Liver (tissue), 10 donors: ENCODE measurements at places on chromosomes 4 and X. TPM values are rescaled to one million over a fixed set of nuclear protein-coding genes. Genes with fewer than 3 reads are reported as not detected.

DNA sequence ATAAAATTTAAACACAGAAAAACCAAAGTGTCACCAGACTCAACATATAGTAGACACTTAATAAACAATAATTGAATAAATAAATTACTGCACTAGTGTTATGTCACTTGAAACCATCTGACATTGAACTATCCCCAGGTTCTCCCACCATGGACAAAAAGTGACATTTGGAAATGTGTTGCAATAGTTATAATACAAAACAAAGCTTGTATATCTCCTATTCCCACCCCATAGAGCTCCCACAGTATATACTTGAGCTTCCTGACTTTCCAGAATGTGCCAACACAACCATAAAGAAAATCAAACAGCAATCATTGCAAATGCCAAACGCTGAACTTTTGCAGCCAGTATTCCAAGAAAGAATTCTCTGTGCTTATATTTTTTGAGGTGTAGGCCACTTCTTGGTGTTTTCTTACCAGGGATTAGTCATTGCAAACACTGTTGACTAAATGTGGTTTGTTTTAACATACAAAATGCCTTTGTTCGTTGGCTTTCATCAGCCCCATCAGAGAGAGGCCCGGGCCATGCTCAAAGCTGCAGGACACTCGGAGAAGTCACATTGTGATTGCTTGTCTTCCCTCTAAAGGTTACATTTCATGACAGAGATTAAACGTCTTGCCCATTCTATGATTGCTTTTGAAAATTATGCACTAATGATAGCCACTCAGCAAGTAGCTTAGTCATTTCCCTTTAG lies 33.8 kb downstream of the PPARGC1A start:
- H3K27ac ChIP-seq = no peak overlapping the region
- H3K4me3 ChIP-seq = no peak overlapping the region
- H3K27me3 ChIP-seq = no peaks in the 10 kb centered on the region
- no peaks in the 10 kb centered on the region for H3K36me3 ChIP-seq
- peaks cover 4% of the 10 kb centered on the region for H3K4me1 ChIP-seq

- no peak overlapping the region for H3K27ac ChIP-seq
- no peaks in the 10 kb centered on the region for H3K4me1 ChIP-seq
- H3K36me3 ChIP-seq = no peaks in the 10 kb centered on the region
Measured at GRCh38 chrX:105765691-105766090, 56.6 kb upstream of the NRK start.

DNA sequence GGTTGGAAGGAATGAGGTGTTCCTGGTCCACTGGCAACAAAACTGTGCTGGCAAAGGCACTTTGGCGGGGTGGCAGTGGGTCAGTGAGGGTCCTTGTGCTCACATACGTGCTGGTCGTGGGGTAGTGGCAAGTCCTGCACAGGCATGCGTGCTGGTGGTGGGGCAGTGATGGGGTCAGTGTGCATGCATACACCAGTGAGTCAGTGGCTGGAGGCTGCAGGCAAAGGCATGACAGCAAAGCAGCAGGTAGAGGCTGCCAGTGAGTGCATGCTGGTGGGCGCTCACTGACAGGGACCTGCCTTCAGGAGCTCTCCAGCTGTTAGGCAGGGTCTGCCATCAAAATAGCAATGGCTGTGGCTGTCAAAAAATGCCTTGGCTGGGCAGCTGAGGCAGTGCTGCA lies 42.1 kb downstream of the TMPRSS11E start:
- H3K4me3 ChIP-seq = no peak overlapping the region
- H3K36me3 ChIP-seq = no peaks in the 10 kb centered on the region

DNA sequence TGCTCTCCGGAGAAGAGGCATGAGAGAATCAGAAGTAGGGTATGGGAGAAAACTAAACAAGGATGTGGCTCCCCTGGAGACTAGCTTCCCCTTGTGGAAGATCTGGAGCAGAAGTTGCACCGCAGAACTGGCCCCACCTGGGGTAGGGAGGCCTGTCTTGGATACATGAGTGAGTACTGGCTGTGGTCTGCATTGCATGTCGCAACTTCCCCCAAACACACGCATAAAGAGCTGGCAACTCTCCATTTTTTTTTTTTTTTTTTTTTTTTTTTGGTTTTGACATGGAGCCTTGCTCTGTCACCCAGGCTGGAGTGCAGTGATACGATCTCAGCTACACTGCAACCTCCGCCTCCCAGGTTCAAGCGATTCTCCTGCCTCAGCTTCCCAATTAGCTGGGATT lies 119.9 kb downstream of the EGF start:
- no peaks in the 10 kb centered on the region for H3K36me3 ChIP-seq
- no peak for DNase-seq
- H3K4me3 ChIP-seq = no peak overlapping the region
- no peaks in the 10 kb centered on the region for H3K4me1 ChIP-seq

GRCh38 chrX:153714256-153714655 lies 9.9 kb downstream of the BCAP31 start:
- no peaks in the 10 kb centered on the region for H3K4me1 ChIP-seq
- no peaks in the 10 kb centered on the region for H3K27me3 ChIP-seq
- H3K4me3 ChIP-seq = no peak overlapping the region
- H3K36me3 ChIP-seq = peaks cover 7% of the 10 kb centered on the region
- DNase-seq = no peak

DNA sequence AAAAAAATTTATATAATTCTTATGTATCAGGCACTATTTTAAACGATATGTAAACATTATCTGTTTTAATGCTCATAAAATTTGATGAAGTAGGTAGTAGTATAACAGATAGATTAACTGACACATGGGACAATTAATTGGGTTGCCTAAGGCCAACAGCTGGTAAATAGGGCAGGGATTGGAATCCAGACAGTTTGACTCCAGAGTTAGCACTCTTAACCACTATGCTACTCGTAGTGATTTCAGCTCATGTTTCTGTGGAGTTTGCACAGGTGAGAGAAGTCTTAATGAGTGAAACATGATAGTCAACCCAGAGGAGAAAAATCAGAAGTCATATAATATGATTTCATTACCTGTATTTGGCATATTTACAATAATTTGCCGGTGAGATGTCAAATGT lies 126.0 kb upstream of the WDFY3 start:
- no peak overlapping the region for H3K27ac ChIP-seq
- no peak for DNase-seq
- no peaks in the 10 kb centered on the region for H3K4me1 ChIP-seq

- no peak for DNase-seq
- H3K27me3 ChIP-seq = no peaks in the 10 kb centered on the region
- H3K4me3 ChIP-seq = no peak overlapping the region
Measured at GRCh38 chrX:154321152-154321551, 25.6 kb downstream of the TKTL1 start.

DNA sequence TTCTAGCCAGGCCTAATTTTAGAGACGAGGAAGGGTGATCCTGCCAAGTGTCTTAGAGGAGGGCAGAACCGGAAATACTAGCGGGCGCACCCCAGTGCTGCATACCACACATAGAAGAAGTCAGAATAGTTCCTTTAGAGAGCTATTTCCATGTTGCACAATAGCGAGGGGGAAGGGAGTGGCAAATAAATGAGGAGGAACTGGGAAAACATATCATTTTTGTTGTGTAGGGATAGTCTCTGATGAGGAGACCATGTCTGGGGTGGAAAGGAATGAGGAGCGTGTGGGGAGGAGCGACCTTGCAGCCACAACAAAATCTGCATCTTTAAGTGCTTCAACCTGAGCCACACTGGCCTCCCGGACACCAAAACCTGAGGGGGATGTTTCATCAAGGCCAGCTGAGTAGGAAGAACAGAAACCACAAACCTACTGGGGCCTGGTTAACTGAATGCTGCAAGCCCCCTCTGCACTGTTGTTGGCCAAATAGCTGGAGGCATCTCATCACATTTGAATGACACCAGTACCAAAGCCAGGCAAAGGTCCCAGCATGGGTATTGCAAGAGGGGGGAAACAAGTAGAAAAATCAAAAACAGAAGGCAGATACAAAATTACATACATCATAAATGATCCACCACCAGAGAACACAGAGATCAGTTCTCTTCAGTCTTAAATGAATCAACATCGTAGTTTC lies 26.7 kb upstream of the C1QTNF7 start:
- H3K36me3 ChIP-seq = no peaks in the 10 kb centered on the region
- no peak for DNase-seq
- H3K4me1 ChIP-seq = no peaks in the 10 kb centered on the region
- no peaks in the 10 kb centered on the region for H3K27me3 ChIP-seq

DNA sequence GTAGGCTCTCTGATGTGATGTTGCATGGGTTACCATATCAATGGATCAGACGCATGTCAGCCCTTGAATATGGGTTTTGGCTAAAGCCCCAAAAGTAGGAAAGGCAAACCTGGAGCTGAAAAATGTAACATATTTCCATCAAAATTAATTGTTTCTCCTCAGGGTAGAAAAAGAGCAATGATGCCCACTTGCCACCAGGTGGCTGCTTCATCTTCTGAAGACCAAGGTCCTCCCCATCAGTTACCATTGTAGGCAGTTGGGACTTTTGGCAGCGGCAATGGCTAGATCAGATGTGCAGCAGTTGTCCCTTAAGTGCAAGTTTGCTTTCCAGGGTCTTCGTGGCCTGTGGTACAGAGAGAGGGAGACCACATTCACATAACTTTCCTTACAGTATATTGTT lies 118.2 kb downstream of the NAF1 start:
- H3K27me3 ChIP-seq = no peaks in the 10 kb centered on the region
- no peaks in the 10 kb centered on the region for H3K4me1 ChIP-seq
- no peak for DNase-seq
- H3K27ac ChIP-seq = no peak overlapping the region
- H3K4me3 ChIP-seq = no peak overlapping the region

DNA sequence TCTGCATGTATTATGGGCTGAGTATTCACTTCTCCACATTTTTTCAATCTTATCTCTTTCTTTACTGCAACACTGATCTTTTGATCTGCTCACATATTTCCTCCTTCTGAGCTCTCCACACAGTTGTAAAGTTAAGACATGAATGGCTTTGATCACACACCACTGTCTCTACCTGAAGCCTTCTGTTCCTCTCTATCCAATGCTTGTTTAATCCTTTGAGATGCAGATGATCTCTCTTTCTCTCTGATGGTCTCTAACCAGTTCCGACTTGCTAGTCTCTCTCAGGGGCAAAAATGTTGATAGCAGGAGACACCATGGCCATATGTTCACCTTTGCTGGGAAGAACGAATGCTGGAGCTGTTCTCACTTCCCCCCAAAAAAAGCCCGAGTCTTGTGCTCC lies 162.4 kb downstream of the UNC5C start:
- H3K36me3 ChIP-seq = no peaks in the 10 kb centered on the region
- H3K4me1 ChIP-seq = no peaks in the 10 kb centered on the region
- H3K4me3 ChIP-seq = no peak overlapping the region
- no peak for DNase-seq
- H3K27ac ChIP-seq = no peak overlapping the region
- no peaks in the 10 kb centered on the region for H3K27me3 ChIP-seq

DNA sequence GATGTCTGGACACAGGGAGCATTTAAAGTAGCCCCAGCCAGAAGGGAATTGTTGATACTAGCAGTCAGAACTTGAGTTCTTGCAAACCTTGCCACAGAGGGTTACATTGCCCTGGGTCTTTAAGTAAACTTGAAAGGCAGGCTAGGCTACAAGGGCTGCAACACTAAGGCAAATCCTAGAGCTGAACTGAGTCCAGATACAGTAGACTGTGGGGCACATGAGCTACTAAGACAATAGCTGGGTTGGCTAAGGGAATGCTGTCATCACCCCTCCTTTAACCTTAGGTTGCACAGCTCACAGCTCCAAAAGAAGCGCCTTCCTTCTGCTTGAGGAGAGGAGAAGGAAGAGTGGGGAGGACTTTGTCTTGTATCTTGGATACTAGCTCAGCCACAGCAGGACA lies 35.6 kb downstream of the SH3BGRL start:
- no peaks in the 10 kb centered on the region for H3K27me3 ChIP-seq
- H3K36me3 ChIP-seq = no peaks in the 10 kb centered on the region
- no peak overlapping the region for H3K27ac ChIP-seq
- DNase-seq = no peak

- no peaks in the 10 kb centered on the region for H3K36me3 ChIP-seq
- H3K4me3 ChIP-seq = no peak overlapping the region
- no peaks in the 10 kb centered on the region for H3K4me1 ChIP-seq
- no peak for DNase-seq
Measured at GRCh38 chr4:104302731-104303130, 192.0 kb downstream of the CXXC4 start.

GRCh38 chr4:48262484-48262883 lies 7.2 kb downstream of the TEC start:
- no peaks in the 10 kb centered on the region for H3K36me3 ChIP-seq
- H3K4me1 ChIP-seq = peaks cover 16% of the 10 kb centered on the region
- no peaks in the 10 kb centered on the region for H3K27me3 ChIP-seq

- peaks cover under 1% of the 10 kb centered on the region for H3K36me3 ChIP-seq
- no peak overlapping the region for H3K4me3 ChIP-seq
- H3K4me1 ChIP-seq = no peaks in the 10 kb centered on the region
- H3K27ac ChIP-seq = no peak overlapping the region
- no peak for DNase-seq
- H3K27me3 ChIP-seq = no peaks in the 10 kb centered on the region
Measured at GRCh38 chrX:9704876-9705465, 60.7 kb downstream of the GPR143 start.

GRCh38 chr4:7876201-7876875 lies 63.3 kb downstream of the AFAP1 start:
- H3K27me3 ChIP-seq = no peaks in the 10 kb centered on the region
- no peak overlapping the region for H3K27ac ChIP-seq
- DNase-seq = no peak

GRCh38 chr4:70749313-70749712 lies 27.5 kb downstream of the RUFY3 start:
- no peaks in the 10 kb centered on the region for H3K27me3 ChIP-seq
- DNase-seq = no peak
- H3K27ac ChIP-seq = no peak overlapping the region
- H3K4me3 ChIP-seq = no peak overlapping the region
- H3K36me3 ChIP-seq = no peaks in the 10 kb centered on the region
- no peaks in the 10 kb centered on the region for H3K4me1 ChIP-seq

The PAGE4 gene
- not detected for total RNA-seq

The CFAP99 gene
- not detected for total RNA-seq

The TCEAL6 gene
- not detected for total RNA-seq

The DMP1 gene
- total RNA-seq = not detected

The CENPI gene
- 17.4 TPM for total RNA-seq

The FAM241A gene
- 2.3 TPM for total RNA-seq

The HPGDS gene
- total RNA-seq = 0.08 TPM

The FAM9B gene
- not detected for total RNA-seq
